ENCODE measurements at places on chromosomes 7 and 10.

- DNase-seq, result no peak
Observed at GRCh38 chr10:78502210-78502936, 468.7 kb downstream of the RPS24 start.

- no peak for DNase-seq
Observed at GRCh38 chr7:125675640-125676039, 746.0 kb upstream of the POT1 start.

- DNase-seq, result no peak
Observed at GRCh38 chr10:49049660-49050059, 65.7 kb downstream of the VSTM4 start.

DNA sequence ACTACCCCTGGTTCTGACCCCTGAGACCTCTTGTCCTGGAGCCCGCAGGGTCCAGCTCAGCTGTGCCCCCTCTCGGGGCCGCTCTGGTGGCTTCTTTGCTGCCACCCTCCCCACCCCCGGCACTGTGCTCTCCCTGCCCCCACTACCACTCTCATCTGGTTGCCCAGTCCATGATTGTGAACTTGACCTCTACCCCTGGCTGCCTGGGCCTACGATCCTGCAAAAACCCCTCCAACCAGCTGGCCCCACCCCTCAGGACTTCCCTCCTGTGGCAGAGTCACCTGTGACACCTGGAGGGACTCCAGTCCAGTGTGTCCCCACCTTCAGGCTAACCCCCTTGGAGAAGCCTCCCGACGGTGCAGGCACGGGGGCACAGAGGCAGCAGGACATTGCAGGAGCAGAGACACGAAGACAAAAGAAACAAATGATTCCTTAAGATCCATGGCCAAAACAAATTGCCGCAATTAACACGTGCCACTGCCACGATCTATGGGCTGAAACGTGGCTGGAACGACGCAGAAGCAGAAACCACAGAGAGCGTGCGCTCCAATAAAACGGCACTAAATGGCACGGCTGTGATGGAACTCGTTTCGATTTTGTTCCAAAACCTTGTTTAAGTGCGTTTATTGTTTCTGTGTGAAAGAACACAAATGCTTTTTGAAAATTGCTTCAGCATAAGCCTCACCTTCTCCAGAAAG, 72.0 kb downstream of the PARP12 start:
- DNase-seq, result no peak

- DNase-seq, result no peak
Observed at GRCh38 chr10:78762086-78762630, 306.6 kb upstream of the ZMIZ1 start.

DNA sequence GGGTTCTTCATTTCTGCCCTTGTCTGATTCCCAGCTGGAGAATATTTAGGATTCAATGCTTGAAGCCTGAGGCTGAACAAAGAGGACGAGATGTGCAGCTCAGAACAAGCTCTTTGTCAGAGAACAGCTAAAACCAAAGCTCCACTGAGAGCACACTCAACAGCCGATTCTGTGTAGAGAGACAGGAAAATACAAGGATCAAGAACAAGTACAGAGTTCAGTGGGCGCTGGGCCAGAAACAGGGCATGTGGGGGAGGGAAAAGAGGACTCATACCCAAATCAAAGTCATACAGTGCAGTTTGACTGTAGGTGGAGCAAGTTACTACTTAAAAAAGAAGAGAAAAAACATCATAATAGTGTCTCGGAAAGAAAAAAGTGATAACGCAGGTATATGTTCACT, at the start of gene AGMO:
AGMO (minus strand) TSS at position 181 of the 400 bp plus-strand sequence.
- no peak for DNase-seq

DNA sequence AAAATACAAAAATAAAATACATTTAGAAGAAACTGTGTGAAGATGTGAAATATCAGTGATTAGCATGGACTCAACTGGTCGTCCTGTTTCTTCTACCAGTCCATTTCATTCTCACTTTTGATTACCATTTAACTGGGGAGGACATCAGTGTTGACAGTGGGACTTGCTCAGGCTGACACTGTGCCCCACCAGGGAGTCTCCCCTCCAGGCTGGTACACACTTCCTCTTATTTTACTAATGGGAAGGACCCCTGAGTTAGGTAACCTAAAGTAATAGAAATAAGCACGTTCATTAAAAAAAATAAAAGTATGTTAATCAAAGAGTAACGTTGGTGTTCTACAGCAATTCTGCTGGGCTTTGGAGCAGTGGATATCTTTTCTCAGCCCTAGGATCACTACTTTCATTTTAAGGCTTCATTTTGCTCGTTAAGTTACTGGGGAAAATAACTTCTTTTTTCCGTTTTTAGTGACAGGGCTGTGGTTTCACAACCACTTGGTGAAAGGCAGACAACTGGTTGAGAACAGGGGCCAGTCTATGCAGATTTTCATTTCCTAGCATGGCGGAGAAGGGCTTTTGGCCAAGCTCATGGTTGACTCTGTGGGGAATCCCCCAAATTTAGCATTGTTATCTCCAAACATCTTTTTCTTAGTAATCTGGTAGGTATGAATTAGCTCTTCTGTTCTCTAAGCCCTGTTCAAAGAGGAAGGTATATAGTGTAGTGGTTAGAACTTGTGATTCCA, 2.1 kb downstream of the SNX10 start:
- DNase-seq, result peak; percentile 32

All from stimulated activated CD4-positive, alpha-beta T cell treated with anti-CD3 and anti-CD28 coated beads, Interleukin-4, amount 100 ng/mL, for 1 hour (primary cell).